Effector memory CD4-positive, alpha-beta T cell (primary cell): ENCODE measurements at places on chromosomes 11 and 22.

DNA sequence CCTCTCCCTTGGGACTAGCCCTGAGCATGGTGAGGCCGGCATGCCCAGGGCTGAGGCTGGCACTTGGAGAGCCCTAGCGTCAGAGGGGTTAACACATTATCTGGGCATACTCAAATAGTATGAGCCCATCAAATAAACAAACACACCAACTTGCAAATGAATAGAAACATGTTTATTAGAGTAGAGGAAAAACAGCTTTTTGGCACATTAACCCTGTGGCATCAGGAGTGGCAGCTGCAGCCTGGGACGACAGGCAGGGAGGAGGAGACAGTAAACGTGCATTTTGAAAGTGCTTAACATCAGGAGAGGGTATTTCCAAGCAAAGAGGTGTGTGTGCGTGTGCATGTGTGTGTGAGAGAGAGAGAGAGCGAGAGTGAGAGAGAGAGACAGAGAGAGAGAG, 684.9 kb downstream of the NTM start:
- no peaks in the 10 kb centered on the region for H3K36me3 ChIP-seq
- no peak overlapping the region for H3K4me3 ChIP-seq
- H3K27ac ChIP-seq = no peak overlapping the region
- no peak for DNase-seq

- H3K27ac ChIP-seq = peak overlapping the region; percentile 92
- no peak for DNase-seq
Measured at GRCh38 chr11:14519597-14519916, 629 bp downstream of the PSMA1 start.

DNA sequence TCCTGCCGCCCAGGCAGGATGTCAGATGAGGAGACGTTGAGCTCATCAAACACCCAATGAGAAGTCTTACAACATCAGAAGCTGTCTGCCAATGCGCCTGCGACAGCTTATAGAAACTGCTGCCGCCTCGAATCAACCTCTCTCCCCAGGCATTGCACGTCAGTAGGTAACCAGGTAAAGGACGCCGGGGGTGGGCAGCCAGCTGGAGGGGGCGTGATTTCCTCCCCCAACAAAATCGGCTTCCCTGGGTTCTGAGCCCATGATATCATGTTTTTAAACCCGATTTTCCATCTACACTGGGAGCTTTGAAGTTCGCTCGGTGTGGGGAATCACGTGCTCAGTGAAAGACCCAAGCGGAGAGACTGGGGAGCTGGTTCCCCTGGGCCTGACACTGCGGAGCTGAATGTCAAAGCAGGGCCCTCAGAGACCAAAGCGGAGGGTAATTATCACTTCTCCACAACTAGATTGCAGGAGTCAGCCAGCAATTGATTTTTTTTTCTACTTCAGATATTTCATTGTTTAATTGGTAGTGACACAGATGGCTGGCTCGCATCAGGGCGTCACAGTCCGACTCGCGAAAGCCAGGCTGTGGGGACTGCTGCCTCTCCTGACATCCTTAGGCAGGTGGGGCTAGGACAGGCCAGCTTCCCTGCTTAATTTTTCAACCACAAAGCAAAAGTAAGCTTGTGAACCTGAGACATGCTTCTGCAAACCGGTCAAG, 15.4 kb downstream of the FAM83F start:
- no peaks in the 10 kb centered on the region for H3K36me3 ChIP-seq
- no peak overlapping the region for H3K4me3 ChIP-seq
- H3K27ac ChIP-seq = no peak overlapping the region
- DNase-seq = no peak

DNA sequence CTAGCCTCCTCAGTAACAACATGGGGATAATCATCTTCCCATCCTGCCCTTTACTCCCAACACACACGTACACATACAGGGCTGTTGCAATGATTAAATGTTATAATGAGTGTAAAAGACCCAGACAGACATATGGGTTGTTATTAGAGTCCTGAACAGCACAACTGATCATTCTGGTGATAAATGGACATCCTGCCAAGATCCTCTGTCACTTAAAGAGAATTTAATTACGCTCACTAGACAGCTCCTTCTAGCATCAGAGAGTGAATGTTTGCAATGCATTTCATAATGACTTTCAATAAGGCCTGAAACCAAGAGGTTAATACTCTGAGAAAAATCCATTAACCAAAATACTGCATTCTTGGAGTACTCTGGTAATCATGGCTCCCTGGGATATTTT, 115.8 kb downstream of the KCNC1 start:
- H3K36me3 ChIP-seq = peaks cover 14% of the 10 kb centered on the region
- H3K27me3 ChIP-seq = no peaks in the 10 kb centered on the region
- no peak overlapping the region for H3K27ac ChIP-seq
- H3K4me1 ChIP-seq = no peaks in the 10 kb centered on the region

DNA sequence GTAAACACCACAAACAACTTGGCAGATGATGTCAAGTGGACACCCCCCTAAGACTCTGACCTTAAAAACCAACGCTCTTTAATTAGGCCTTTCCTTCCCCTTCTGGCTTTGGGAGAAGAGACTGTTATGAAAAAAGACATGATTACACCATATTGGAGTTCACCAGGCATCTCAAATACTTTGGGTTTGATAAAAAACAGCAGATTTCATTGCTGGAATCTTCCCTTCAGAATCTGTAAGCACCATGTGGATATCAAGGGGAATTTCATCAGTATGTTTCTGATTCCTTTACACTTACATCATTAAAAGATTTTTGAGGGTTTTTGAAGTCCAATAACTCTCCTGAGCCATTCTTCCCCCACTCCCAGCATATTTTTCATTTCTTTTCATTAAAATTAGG, 85.6 kb downstream of the KIRREL3 start:
- no peak overlapping the region for H3K4me3 ChIP-seq
- no peak overlapping the region for H3K27ac ChIP-seq
- no peak for DNase-seq
- H3K27me3 ChIP-seq = no peaks in the 10 kb centered on the region
- no peaks in the 10 kb centered on the region for H3K36me3 ChIP-seq

GRCh38 chr11:26949846-26950245, 44.1 kb upstream of the FIBIN start:
- H3K27me3 ChIP-seq = no peaks in the 10 kb centered on the region
- H3K36me3 ChIP-seq = no peaks in the 10 kb centered on the region
- H3K27ac ChIP-seq = no peak overlapping the region
- no peak overlapping the region for H3K4me3 ChIP-seq
- H3K4me1 ChIP-seq = no peaks in the 10 kb centered on the region

- H3K27me3 ChIP-seq = no peaks in the 10 kb centered on the region
- H3K4me1 ChIP-seq = peaks cover 19% of the 10 kb centered on the region
- H3K4me3 ChIP-seq = no peak overlapping the region
Measured at GRCh38 chr11:65530157-65530496, 5.2 kb downstream of the SCYL1 start.

GRCh38 chr11:87477321-87477720, 439.6 kb downstream of the TMEM135 start:
- no peak overlapping the region for H3K27ac ChIP-seq
- H3K4me1 ChIP-seq = no peaks in the 10 kb centered on the region
- H3K36me3 ChIP-seq = no peaks in the 10 kb centered on the region
- no peak overlapping the region for H3K4me3 ChIP-seq
- DNase-seq = no peak

DNA sequence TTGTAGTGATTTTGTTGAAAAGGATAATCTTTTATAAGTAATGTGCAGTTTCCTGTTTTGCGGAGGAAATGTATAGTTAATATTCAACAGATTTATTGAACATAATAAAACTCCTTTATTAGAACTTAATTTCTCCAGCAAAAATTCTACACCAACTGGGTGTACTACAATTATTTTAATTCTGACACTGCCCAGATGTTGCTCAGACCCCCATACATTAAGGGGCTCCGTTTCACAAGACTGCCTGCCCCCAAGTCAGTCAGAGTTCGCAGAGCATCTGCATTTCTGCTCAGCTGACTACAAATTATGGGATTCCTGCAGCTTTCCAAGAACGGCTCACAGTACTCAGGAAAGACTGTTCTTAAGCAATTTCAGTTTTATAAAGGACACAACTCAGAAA, 6.2 kb downstream of the CEP57 start:
- no peak overlapping the region for H3K27ac ChIP-seq
- peaks cover 6% of the 10 kb centered on the region for H3K4me1 ChIP-seq
- DNase-seq = no peak
- H3K4me3 ChIP-seq = no peak overlapping the region
- no peaks in the 10 kb centered on the region for H3K27me3 ChIP-seq

- no peak within 1 kb of the TSS for H3K27ac ChIP-seq
- H3K4me3 ChIP-seq = no peak within 1 kb of the TSS
- H3K4me1 ChIP-seq = no peaks in the 10 kb centered on the region
- H3K27me3 ChIP-seq = no peaks in the 10 kb centered on the region
- DNase-seq = no peak
Measured at GRCh38 chr11:62269654-62270278, at the start of gene SCGB2A2. Gene SCGB2A2, plus strand, starts transcription at chr11:62270158. Its CDS starts 59 bp downstream, at chr11:62270217.

- H3K27me3 ChIP-seq = no peaks in the 10 kb centered on the region
- DNase-seq = no peak
- H3K4me1 ChIP-seq = no peaks in the 10 kb centered on the region
- H3K27ac ChIP-seq = no peak overlapping the region
Measured at GRCh38 chr22:49159711-49160110, 668.0 kb downstream of the BRD1 start.

GRCh38 chr11:33695051-33695566, 5.5 kb downstream of the C11orf91 start:
- H3K4me3 ChIP-seq = no peak overlapping the region
- no peak for DNase-seq
- H3K36me3 ChIP-seq = no peaks in the 10 kb centered on the region
- H3K27me3 ChIP-seq = no peaks in the 10 kb centered on the region
- no peak overlapping the region for H3K27ac ChIP-seq
- H3K4me1 ChIP-seq = peaks cover 4% of the 10 kb centered on the region

- no peaks in the 10 kb centered on the region for H3K4me1 ChIP-seq
- no peak for DNase-seq
- H3K4me3 ChIP-seq = no peak overlapping the region
- H3K27ac ChIP-seq = no peak overlapping the region
Measured at GRCh38 chr11:86805873-86806310, 5.5 kb downstream of the PRSS23 start.

DNA sequence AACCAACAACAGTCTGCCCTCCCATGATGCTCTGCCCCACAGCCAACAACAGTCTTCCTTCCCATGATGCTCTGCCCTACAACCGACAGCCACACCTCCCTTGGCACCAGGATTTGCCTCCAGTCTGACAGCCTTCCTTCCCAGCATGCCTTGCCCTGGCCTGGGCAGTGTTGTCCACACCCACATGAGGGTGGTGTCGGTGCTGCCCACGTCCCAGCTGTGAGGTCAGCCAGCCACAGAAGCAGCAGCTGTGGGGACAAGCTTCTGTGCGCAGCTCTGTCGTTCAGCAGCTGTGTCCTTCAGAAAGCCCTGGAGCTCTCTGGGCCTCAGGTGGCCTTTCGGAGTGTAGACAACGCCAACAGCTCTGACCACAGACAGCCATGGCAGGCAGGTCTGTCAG, 1378.9 kb downstream of the BRD1 start:
- no peaks in the 10 kb centered on the region for H3K27me3 ChIP-seq
- no peak overlapping the region for H3K27ac ChIP-seq
- no peak overlapping the region for H3K4me3 ChIP-seq
- no peaks in the 10 kb centered on the region for H3K36me3 ChIP-seq

GRCh38 chr11:124481365-124482323, 36.1 kb upstream of the OR8B8 start:
- H3K27me3 ChIP-seq = no peaks in the 10 kb centered on the region
- DNase-seq = no peak
- H3K4me1 ChIP-seq = no peaks in the 10 kb centered on the region

- no peaks in the 10 kb centered on the region for H3K36me3 ChIP-seq
- no peak overlapping the region for H3K4me3 ChIP-seq
- no peaks in the 10 kb centered on the region for H3K27me3 ChIP-seq
- H3K27ac ChIP-seq = no peak overlapping the region
Measured at GRCh38 chr11:76217653-76218160, 11.4 kb upstream of the WNT11 start.

GRCh38 chr11:112770487-112770886, 190.7 kb upstream of the NCAM1 start:
- no peaks in the 10 kb centered on the region for H3K27me3 ChIP-seq
- no peak overlapping the region for H3K27ac ChIP-seq
- no peaks in the 10 kb centered on the region for H3K36me3 ChIP-seq
- H3K4me1 ChIP-seq = no peaks in the 10 kb centered on the region
- no peak overlapping the region for H3K4me3 ChIP-seq
- DNase-seq = no peak

DNA sequence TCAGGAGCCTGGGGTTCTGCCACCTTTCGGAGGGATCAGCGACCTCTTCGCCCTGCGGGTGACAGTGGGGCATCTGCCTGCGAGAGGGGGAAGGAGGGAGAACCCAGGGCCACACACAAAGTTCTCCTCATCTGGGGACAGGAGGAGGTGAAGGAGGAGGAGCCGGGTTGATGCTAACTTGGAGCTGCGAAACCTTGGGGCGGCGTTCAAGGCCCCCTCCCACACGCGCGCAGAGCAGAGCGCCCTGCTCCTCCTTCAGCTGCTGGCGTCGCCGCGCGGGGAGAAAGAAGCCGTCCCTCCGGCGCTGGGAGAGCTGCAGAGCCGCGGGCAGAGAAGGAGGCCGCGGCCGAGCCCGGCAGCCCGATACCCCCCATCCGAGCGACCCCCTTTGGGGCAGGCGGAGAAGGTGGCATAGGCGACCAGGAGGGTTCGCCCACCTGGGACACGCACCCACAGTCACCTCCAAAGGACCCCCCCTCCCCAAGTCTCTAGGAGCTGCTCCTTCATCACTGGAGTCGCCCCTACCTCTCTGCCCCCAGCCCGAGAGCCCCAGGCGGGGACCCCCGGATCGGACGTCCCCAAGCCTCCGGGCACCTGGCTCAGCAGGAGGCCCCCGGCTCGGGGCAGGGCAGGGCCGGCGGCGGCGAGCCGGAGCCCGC, at the start of gene RASD2:
RASD2 (plus strand) TSS at position 237 of the 659 bp plus-strand sequence. CDS start 5,979 bp downstream, outside the sequence.
- peak within 1 kb of the TSS; percentile 48 for H3K4me3 ChIP-seq
- peak; percentile 15 for DNase-seq
- peaks cover 19% of the 10 kb centered on the region for H3K27me3 ChIP-seq

DNA sequence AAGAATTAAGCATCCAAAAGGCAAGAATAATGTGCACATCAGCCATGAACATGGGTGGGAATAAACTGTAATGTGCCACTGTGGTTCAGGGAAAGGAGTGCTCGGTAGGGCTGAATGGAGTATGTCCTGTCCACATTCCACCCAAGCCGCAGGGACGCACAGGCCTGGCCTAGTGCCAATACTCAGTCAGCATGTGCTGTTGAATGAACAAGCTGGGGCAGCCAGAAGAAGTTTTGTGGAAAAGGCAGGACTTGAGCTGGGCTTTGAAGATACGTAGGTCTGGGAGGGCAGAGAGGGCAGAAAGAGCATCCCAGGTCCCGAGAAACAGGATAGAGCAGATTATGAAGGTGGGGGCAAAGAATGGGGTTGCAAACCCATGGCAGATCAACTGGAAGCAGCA, 60.0 kb upstream of the PLET1 start:
- H3K4me3 ChIP-seq = no peak overlapping the region
- H3K36me3 ChIP-seq = no peaks in the 10 kb centered on the region
- no peaks in the 10 kb centered on the region for H3K27me3 ChIP-seq
- no peak for DNase-seq
